Aorta (tissue), 5 donors: ENCODE measurements at places on chromosomes 2 and 18. TPM values are rescaled to one million over a fixed set of nuclear protein-coding genes. Genes with fewer than 3 reads are reported as not detected.

The MYO5B gene
- total RNA-seq: 4.5 TPM

The STARD7 gene
- total RNA-seq: 72.7 TPM

The UGT1A4 gene
- not detected for total RNA-seq

The NHEJ1 gene
- total RNA-seq: 6.8 TPM

The UGT1A6 gene
- total RNA-seq: not detected

The ZSCAN30 gene
- total RNA-seq: 27.1 TPM

The DYNAP gene
- not detected for total RNA-seq

The MAP3K2 gene
- 79.3 TPM for total RNA-seq

The SPDYA gene
- total RNA-seq: 5.3 TPM

The TRIM43 gene
- not detected for total RNA-seq

The RBBP8 gene
- total RNA-seq: 13.1 TPM

The GKN1 gene
- not detected for total RNA-seq

The SERPINB11 gene
- total RNA-seq: not detected

The KANSL1L gene
- 44.1 TPM for total RNA-seq

The MYCN gene
- 0.45 TPM for total RNA-seq

The TNFAIP6 gene
- 3.6 TPM for total RNA-seq

The WDR35 gene
- 7.5 TPM for total RNA-seq

The PLCD4 gene
- total RNA-seq: 5.3 TPM

The FAM110C gene
- total RNA-seq: 3.3 TPM

The MYO1B gene
- 61.1 TPM for total RNA-seq

The AQP12A gene
- total RNA-seq: not detected

The FNDC4 gene
- 12.1 TPM for total RNA-seq

The BIN1 gene
- total RNA-seq: 22.9 TPM

The INHA gene
- total RNA-seq: 0.51 TPM

The SLC5A7 gene
- not detected for total RNA-seq

The SPP2 gene
- not detected for total RNA-seq

The MARCHF4 gene
- 0.13 TPM for total RNA-seq

The RGPD3 gene
- not detected for total RNA-seq

The DARS1 gene
- 59.8 TPM for total RNA-seq

The ANKRD30BL gene
- not detected for total RNA-seq
